Thoracic aorta (tissue), 2 donors: ENCODE measurements at places on chromosomes 6 and 20. TPM values are rescaled to one million over a fixed set of nuclear protein-coding genes. Genes with fewer than 3 reads are reported as not detected.

Gene PPIL6
- total RNA-seq: 5.8 TPM

Gene LRRC1
- 22.8 TPM for total RNA-seq

Gene VSTM2L
- 0.68 TPM for total RNA-seq

Gene BANF2
- not detected for total RNA-seq

Gene COL12A1
- total RNA-seq: 131 TPM

Gene OXT
- total RNA-seq: not detected

Gene WASF1
- 4.9 TPM for total RNA-seq

Gene ID4
- 83.3 TPM for total RNA-seq

Gene CAGE1
- not detected for total RNA-seq

Gene TCP11
- not detected for total RNA-seq

Gene FOXA2
- total RNA-seq: not detected

Gene SMIM8
- 4.3 TPM for total RNA-seq

Gene BICRAL
- 16.5 TPM for total RNA-seq

Gene PHACTR1
- total RNA-seq: 42.9 TPM
